ENCODE measurements at places on chromosomes 16 and 17.

GRCh38 chr17:57256708-57257112, 387 bp downstream of the MSI2 start:
- DNase-seq, result no peak

GRCh38 chr16:30882429-30883310, 11.2 kb downstream of the BCL7C start:
- DNase-seq, result no peak

- no peak for DNase-seq
Measured at GRCh38 chr17:52149626-52150025, 8.9 kb downstream of the CA10 start.

GRCh38 chr17:40309031-40309948, at the start of gene RARA:
RARA (plus strand) TSS chr17:40309180; CDS start chr17:40331219, 22,039 bp downstream.
- no peak for DNase-seq

GRCh38 chr17:15323131-15323530, 18.3 kb downstream of the TEKT3 start:
- DNase-seq, result no peak

- no peak for DNase-seq
Measured at GRCh38 chr17:2064980-2065785, 10.3 kb downstream of the HIC1 start.

- DNase-seq, result no peak
Measured at GRCh38 chr16:50856991-50857390, 115.1 kb downstream of the CYLD start.

DNA sequence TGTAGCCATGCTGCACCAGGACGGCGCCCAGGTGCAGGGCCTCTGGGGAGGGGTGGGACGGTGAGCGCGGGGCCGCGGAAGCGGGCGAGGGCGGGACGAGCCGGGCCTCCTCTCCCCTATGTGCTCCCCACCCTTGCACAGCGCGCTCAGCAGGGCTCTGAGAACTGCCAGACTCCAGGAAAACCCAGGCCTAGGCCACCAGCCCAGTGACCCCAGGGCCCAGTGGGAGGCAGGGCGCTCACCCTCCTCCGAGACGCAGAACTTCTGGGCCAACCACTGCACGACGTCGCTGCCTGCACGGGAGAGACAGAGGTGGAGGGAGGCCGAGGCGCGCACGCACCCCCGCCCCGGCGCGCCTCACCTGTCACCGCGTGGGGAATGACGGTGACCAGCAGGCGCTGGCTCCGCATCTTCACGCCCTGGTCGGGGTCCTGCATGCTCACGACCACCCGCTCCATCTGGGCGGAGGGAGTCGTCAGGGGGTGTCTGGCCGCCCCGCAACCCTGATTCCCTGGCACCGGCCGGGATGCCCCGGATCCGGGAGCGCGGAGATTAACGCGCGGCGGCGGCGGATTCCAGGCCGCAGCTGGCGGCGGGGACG, 603 bp downstream of the RGS11 start:
- DNase-seq, result no peak

DNA sequence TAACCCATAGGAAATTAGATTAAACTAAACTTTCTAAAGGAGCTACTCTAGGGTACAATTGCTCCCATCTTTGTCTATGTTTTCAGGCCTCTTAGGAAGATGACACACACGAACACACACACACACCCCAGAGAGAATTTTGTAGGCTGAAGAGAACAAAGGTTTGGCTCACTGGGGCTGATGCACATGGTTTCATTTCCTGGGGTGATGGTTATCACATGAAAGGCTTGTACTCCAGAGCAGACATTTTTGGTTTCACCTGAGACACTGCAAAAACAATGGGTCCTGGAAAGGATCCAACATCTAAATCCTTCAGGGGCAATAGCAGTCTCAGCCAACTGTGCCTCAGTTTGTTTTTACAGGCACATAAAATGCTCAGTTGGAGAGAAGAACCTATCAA, 62.8 kb downstream of the GRB7 start:
- DNase-seq, result no peak

DNA sequence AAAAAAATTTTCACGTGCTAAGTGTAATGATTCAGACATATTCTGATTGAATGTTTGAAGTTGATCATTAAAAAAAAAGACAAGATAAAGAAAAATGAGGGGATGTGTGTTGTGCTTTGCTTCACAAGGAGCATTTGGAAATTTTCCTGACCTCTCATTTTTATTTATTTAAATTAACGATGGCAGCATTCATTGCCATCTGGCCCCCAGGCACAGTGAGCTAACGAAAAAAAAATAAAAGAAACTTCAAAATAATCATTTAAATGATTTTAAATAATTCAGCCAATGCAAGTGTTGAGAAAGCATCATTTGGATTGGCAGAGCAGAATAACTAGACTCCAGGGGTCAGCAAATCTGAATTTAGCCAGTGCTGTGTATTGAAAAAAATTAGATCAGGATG, 1037.2 kb downstream of the CDH11 start:
- no peak for DNase-seq

- no peak for DNase-seq
Measured at GRCh38 chr17:48912476-48912875, 4.3 kb downstream of the UBE2Z start.

DNA sequence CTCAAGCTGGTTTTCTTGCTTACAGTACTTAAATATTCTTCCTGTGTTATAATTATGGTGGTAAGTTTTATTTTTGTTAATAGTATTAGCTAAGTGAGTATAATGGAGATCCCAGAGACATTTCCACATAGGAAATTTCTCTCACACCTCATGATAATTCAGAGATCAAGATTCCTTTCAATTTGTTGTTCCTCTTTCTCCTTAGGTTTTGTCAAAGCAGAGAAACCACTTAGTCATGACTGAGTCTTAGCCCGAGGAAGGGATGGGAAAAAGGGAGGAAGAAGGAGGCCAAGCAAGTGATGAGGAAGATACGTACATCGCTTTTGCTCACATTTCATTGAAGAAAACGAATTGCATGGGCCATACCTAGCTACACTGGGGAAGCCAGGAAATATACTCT, 18.4 kb downstream of the ESRP2 start:
- no peak for DNase-seq

DNA sequence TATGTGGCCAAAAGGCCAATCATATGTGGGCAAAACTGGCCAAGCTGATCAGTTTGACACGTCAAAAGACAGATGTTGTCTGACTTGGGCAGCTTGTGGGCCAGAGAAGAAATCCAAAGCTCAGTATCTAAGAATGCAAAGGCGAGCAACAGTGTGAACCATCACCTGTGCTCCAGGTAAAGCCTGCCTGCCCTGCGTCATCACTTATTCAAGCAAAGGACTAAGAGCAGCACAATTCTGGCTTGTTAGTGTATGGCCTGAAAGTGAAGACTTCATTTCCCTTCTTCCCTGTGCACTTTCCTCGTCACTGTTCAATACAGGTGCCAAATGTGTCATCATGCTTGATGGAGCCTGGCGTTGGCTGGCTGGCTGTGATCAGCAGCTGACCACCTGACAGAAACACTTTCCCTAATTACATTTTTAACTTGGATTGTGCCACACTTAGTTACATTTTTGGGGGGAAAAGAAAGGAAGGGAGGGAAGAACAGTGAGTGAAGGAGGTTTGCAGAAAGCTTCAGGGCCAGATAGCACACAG, 4.7 kb downstream of the FAM20A start:
- no peak for DNase-seq

DNA sequence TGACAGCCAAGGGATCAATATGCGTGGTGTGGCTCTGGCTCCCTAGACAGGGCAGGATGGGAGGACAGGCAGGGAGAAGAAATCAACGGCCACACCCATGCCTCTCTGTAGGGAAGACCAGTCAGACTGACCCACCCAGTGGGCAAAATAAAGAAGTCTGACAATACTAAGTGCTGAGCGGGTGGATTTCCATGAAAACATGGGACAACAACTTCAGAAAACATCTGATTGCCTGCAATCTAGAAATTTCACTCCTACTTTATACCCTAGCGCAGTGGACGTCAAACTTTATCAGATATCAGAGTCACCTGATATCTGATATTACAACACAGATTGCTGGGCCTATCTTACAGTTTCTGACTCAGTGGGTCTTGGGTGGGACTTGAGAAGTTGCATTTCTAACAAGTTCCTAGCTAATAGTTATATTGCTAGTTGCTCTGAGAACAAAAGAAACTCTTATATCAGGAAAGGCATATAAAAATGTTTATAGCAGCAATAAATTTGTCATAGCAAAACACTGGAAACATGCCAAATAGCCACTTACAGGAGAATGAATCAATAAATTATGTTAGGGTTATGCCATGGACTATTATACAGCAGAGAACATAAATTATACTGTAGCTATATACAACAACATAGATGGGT, 38.4 kb downstream of the C17orf67 start:
- DNase-seq, result no peak

DNA sequence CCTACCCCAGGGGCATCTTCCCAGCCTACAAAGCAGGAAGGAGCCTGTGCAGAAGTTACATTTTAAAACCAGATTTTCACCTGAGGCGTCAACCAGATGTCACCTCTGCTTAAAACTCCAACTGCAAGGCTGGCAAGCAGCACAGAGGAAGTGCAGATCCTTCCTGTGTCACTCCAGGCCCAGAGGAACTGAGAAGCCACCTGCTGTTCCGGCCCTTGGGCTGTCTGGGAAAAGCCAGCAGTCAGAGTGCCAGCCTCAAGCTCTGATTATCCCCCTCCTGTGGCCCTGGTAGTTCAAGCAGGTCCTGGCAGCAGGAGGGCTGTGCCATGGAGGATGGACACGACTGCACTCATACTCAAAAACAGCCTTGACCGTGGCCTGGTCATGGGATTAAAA, 10.2 kb downstream of the POLR2C start:
- DNase-seq, result no peak

All from stimulated activated CD8-positive, alpha-beta memory T cell treated with anti-CD3 and anti-CD28 coated beads, Interleukin-15, amount 100 ng/mL, for 24 hours (primary cell).